Kidney (tissue), 22 donors: ENCODE measurements at places on chromosomes 16 and 17.

DNA sequence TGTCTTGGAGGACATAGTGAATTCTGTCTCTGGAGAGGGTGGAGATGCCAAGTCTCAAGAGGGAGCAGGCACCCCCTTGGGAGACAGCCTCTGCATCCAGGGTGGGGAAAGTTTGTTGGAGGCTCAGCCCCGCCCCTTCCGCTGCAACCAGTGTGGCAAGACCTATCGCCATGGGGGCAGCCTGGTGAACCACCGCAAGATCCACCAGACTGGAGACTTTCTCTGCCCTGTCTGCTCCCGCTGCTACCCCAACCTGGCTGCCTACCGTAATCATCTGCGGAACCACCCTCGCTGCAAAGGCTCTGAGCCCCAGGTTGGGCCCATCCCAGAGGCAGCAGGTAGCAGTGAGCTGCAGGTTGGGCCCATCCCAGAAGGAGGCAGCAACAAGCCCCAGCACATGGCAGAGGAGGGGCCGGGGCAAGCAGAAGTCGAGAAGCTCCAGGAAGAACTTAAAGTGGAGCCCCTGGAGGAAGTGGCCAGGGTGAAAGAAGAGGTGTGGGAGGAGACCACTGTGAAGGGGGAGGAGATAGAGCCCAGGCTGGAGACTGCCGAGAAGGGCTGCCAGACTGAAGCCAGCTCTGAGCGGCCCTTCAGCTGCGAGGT lies 5.2 kb downstream of the ZNF646 start:
- no peak overlapping the region for H3K27ac ChIP-seq
- H3K4me3 ChIP-seq, result no peak overlapping the region
- no peaks in the 10 kb centered on the region for H3K4me1 ChIP-seq

- no peak for DNase-seq
- H3K27me3 ChIP-seq, result no peaks in the 10 kb centered on the region
- H3K4me3 ChIP-seq, result no peak overlapping the region
- peaks cover 2% of the 10 kb centered on the region for H3K36me3 ChIP-seq
Observed at GRCh38 chr16:3118846-3119245, 6.5 kb downstream of the ZNF205 start.

DNA sequence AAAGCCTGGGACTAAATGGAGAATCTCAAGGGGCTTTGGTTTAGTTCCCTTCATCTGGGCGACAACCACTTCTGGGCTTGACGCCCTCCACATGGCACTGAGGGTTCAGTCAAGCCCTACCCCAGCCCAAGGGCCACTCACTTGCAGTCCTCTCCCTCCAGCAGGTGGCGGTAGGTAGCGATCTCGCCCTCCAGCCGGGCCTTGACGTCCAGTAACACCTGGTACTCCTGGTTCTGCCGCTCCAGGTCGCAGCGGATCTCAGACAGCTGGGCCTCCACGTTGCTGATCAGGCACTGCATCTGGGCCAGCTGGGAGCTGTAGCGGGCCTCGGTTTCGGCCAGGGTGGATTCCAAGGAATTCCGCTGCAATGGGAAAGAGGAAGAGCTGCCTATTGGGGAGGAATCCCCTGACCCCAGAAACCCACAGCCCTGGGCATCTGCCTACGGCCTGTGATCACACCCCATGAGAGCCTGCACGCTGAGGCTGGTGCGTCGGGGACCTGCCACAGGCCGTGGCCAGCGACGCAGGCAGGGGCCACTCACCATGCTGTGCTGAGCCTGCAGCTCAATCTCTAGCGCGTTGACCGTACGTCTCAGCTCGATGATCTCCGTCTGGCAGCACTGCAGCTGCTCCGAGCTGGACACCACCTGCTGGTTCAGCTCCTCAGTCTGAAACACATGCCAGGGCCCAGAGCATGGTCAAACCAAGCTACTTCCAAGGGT lies 2.7 kb downstream of the KRT36 start:
- no peak overlapping the region for H3K4me3 ChIP-seq
- no peak for DNase-seq
- no peaks in the 10 kb centered on the region for H3K36me3 ChIP-seq
- H3K4me1 ChIP-seq, result no peaks in the 10 kb centered on the region
- no peaks in the 10 kb centered on the region for H3K27me3 ChIP-seq

- no peak for DNase-seq
- peak overlapping the region; percentile 40 for H3K27ac ChIP-seq
- H3K4me3 ChIP-seq, result no peak overlapping the region
- H3K36me3 ChIP-seq, result peaks cover 9% of the 10 kb centered on the region
Observed at GRCh38 chr16:4868535-4868934, 21.3 kb downstream of the UBN1 start.

DNA sequence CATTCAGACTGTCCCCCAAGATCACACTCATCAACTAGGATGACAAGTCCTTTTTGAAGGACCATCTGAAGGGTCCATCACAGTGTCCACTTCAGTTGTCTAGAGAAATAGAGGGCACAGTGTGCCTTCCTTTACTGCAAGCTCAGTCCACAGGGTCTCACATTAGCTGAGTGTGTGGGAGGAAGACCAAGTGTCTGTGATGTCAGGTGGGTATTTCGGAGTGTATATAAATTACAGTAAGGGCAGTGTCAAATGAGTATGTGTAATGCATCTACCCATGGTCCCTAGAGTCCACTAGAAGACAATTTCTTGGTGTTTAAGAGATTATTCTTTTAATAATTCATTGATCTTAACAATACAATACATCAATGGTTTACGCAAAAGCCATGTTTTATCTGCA lies 272.2 kb downstream of the CDH13 start:
- H3K27me3 ChIP-seq, result no peaks in the 10 kb centered on the region
- H3K4me3 ChIP-seq, result no peak overlapping the region
- no peak overlapping the region for H3K27ac ChIP-seq
- H3K4me1 ChIP-seq, result no peaks in the 10 kb centered on the region

DNA sequence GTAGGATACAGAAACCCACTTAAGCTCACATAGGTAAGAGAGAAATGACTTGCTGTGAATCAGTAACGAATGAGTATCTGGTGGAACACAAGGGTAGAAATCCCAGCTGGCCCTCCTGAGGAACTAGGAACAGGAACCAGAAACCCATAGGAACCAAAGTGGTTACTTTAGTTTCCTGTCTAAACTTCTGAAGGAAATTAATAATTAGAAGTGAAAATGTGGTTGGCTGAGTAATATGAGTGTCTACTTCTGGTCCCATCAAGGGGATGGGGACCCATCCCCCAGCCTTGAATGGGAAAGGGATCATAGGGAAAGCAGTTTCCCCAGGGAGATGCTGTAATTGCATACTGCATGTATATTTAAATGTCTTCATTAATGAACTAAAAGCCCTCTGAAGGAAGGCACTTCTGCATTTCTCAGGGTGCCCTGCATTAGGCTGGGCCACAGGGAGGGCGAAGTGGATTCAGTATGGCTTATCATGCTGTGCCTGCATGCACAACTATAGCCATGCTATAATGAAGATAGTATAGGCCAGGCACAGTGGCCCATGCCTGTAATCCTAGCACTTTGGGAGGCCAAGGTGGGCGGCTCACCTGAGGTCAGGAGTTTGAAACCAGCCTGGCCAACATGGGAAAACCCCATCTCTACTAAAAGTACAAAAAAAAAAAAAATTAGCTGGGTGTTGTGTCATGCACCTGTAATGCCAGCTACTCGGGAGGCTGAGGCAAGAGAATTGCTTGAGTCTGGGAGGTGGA lies 45.6 kb downstream of the CYB5B start:
- no peak overlapping the region for H3K27ac ChIP-seq
- H3K4me3 ChIP-seq, result no peak overlapping the region
- no peak for DNase-seq
- H3K36me3 ChIP-seq, result no peaks in the 10 kb centered on the region

DNA sequence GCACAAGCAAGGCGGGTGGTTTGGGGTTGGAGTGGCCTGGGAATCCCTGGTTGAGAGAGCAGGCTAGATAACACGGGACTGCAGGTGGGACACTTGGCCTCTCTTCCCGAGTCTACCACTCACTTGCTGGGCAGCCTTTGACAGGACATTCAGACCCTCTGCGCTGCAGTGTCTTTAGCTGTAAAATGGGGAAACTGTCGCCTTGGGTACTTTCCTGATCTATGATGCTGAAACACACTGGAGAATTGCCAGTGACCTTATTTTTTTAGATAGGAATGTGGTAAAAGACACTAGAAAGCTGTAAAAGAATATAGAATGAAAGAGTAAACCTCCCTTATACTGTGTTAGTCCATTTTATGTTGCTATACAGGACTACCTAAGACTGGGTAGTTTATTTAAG lies 30.5 kb downstream of the KSR1 start:
- no peak overlapping the region for H3K4me3 ChIP-seq
- H3K36me3 ChIP-seq, result no peaks in the 10 kb centered on the region
- H3K4me1 ChIP-seq, result peaks cover 4% of the 10 kb centered on the region
- H3K27me3 ChIP-seq, result no peaks in the 10 kb centered on the region

GRCh38 chr17:78226055-78226758 lies 5.2 kb upstream of the TMEM235 start:
- DNase-seq, result no peak
- no peaks in the 10 kb centered on the region for H3K4me1 ChIP-seq
- no peak overlapping the region for H3K27ac ChIP-seq
- H3K36me3 ChIP-seq, result no peaks in the 10 kb centered on the region
- H3K4me3 ChIP-seq, result no peak overlapping the region
- no peaks in the 10 kb centered on the region for H3K27me3 ChIP-seq

DNA sequence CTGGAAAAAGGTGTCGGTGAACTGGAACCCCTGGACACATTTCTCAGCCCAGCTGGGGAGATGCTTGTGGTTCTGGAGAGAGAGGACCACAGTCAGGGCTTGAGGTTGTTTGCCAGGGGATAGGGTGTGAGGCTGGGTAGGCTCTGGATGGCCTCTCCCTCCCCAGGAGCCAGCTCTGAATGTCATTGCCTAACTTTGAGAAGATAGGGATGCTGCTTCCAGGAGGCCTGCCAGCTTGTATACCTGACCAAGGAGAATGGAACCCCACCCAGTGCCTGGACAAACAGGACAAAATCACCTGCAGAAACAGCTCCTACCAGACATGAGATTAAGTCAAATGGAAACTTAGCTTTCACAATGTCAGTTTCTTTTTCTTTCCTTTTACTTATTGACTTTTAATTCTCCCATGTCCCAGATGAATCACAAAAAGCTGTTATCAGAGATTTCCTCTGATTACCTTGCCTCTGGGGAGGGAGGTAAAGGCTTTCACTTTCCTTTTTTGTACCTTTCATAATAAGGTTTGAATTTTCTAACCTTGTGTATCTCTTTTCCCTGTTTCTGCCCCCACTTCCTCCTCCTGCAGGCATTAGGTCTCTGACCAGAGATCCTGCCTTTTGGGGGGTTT lies 29.8 kb upstream of the PLLP start:
- H3K4me1 ChIP-seq, result peaks cover 8% of the 10 kb centered on the region
- no peaks in the 10 kb centered on the region for H3K27me3 ChIP-seq
- no peak overlapping the region for H3K27ac ChIP-seq
- H3K36me3 ChIP-seq, result no peaks in the 10 kb centered on the region
- DNase-seq, result no peak

- H3K27ac ChIP-seq, result no peak overlapping the region
- H3K36me3 ChIP-seq, result no peaks in the 10 kb centered on the region
- DNase-seq, result no peak
Observed at GRCh38 chr17:80480248-80480647, 3.8 kb upstream of the NPTX1 start.

- no peaks in the 10 kb centered on the region for H3K4me1 ChIP-seq
- H3K27me3 ChIP-seq, result no peaks in the 10 kb centered on the region
- peak; percentile 87 for DNase-seq
- H3K27ac ChIP-seq, result no peak overlapping the region
Observed at GRCh38 chr16:785563-786535, 2.3 kb downstream of the RPUSD1 start.

DNA sequence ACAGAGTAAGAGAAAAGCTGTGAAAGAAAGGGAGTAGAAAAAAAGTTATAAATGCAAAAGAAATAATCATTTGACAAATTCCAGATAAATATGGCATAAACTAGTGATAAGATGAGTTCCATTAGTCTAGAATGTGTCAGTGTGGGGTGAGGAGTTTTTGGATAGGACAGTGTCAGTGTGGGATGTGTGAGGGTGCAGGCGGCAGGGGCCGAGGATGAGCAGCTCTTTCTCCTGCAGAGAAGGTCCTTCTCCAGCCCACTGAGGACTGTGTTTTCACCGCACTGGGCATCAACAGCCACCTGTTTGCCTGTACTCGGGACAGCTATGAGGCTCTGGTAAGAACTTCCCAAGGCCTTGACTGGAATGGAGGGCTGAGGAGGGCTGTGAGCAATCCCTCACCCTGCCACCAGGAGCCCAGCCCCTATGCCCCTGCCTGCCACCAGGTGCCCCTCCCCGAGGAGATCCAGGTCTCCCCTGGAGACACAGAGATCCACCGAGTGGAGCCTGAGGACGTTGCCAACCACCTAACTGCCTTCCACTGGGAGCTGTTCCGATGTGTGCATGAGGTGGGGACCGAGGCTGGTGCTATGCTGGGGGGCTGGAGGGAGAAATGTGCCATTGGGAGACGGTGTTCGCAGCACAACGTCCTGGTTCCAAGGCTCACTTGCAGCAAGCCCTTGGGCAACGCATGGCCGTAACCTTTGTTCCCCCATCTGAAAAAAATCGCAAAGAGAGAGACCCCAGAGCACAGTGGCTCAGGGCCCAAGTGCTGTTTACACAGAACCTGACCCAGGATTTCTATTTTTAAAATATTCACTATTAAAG lies 13.1 kb downstream of the RAPGEFL1 start:
- no peak overlapping the region for H3K4me3 ChIP-seq
- no peaks in the 10 kb centered on the region for H3K27me3 ChIP-seq
- H3K4me1 ChIP-seq, result peaks cover 2% of the 10 kb centered on the region
- DNase-seq, result no peak
- no peaks in the 10 kb centered on the region for H3K36me3 ChIP-seq

DNA sequence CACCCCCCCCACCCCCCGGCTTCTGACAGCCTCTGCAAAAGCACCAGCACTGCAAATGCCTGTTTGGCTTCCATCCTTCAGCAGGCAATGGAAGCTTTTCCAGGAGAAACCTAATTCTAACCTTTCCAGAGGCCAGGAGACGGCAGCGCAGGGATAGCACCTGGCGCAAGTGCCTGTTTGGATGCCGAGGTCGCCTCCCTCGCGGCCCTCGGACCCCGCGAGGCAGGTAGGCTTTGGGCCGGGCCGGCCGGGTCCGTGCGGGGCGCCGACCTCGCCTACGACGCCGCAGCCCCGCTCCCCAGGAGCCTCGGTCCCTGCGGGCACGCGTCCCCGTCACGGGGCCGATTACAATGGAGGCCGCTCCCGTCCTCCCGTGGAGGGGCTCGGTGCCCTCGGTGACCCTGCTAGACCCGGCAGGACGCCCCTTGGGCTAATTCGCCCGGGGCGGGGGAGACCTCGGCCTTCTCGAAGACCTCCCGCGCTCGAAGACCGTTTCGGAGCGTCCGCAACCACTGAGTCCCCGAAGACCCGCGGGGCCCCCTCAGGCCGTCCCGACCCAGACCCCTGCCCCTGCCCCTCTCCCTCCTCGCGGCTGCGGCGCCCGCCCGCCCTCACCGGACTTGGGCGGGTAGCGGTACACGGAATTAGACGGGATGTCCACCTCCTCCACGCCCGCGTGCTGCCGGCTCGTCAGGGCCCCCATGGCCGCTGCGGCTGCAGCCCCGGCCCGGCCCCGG lies 587 bp downstream of the RNF157 start:
- H3K4me3 ChIP-seq, result no peak overlapping the region
- peak; percentile 77 for DNase-seq
- no peaks in the 10 kb centered on the region for H3K27me3 ChIP-seq

GRCh38 chr17:9307313-9307998 lies 268.2 kb downstream of the STX8 start:
- no peak overlapping the region for H3K27ac ChIP-seq
- H3K4me3 ChIP-seq, result no peak overlapping the region
- H3K27me3 ChIP-seq, result no peaks in the 10 kb centered on the region
- DNase-seq, result no peak
- H3K4me1 ChIP-seq, result no peaks in the 10 kb centered on the region
- no peaks in the 10 kb centered on the region for H3K36me3 ChIP-seq

- H3K36me3 ChIP-seq, result peaks cover 6% of the 10 kb centered on the region
- no peaks in the 10 kb centered on the region for H3K27me3 ChIP-seq
- H3K4me1 ChIP-seq, result no peaks in the 10 kb centered on the region
- H3K4me3 ChIP-seq, result no peak overlapping the region
- DNase-seq, result no peak
- H3K27ac ChIP-seq, result no peak overlapping the region
Observed at GRCh38 chr17:67130768-67131167, 86.4 kb downstream of the CACNG1 start.
